ENCODE measurements at places on chromosomes 1 and 21.

GRCh38 chr21:14116080-14116481 lies 94.7 kb downstream of the LIPI start:
- no peak for DNase-seq

GRCh38 chr1:51906306-51907078 lies 28.0 kb upstream of the NRDC start:
- DNase-seq, result peak; percentile 82

DNA sequence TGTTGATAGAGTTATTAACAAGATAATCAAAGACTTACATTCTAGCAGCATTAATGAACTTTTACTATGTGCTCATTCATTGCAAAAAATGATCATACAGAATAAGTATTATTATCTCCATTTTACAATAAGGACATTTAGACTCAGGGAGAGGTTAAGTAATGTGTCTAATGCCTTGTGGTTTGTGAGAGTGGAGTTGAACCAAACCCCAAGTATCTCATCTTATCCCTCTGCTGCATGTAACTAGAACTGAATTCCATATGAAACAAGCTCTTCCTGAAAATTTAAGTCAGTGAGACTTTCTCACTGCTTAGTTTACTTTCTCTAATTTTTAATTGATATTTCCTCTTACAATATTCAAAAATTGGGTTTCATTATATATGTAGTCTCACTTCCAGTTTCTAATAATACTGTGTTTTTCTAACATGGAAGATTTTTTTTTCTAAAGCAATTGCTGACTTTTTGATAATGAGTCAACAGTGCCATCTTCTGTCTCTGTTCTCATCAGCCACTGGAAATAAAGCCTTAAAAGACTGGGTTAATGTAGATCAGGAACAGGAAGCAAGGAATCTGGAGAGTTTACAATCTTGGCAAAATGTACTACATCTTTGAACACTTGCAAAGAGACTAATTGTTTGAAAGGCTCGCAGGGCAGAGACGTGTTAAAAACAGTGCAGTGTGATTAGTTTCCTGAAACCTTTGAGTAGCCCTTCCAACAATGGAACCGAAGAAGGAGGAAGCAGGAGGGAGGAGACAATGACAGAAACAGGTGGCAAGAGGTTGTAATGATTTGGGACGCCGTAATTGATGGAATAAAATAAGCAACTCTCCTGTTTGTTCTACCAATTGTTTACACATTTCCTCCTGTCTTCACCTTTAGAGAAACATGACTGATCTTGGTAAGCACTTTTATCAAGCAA lies 567.6 kb downstream of the MRPL39 start:
- peak; percentile 39 for DNase-seq

DNA sequence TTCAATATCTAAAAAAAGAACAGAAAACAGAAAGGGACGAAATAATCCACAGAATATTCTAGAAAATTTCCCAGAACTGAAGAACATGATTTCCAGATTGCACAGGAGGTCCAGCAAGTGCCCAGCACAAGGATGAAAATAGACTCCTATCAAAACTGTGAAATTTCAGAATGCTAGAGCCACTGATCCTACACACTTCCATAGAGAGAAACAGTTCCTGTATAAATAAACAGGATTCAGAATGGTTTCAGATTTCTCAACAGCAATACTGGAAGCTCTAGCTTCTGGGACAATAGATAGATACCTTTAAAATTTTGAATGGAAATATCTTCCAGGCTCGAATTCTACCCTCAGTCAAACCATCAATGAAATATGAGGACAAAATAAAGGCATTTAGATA lies 4.6 kb downstream of the TARBP1 start:
- DNase-seq, result no peak

GRCh38 chr1:60225486-60225885 lies 151.9 kb upstream of the C1orf87 start:
- no peak for DNase-seq

All from RPMI7951 (cell line).